ENCODE measurements at places on chromosomes 6 and 20.

GRCh38 chr6:30135757-30136156, at the start of gene TRIM40:
Gene TRIM40 (plus strand): TSS chr6:30136140. CDS start chr6:30137037, 897 bp downstream.
- DNase-seq = no peak

DNA sequence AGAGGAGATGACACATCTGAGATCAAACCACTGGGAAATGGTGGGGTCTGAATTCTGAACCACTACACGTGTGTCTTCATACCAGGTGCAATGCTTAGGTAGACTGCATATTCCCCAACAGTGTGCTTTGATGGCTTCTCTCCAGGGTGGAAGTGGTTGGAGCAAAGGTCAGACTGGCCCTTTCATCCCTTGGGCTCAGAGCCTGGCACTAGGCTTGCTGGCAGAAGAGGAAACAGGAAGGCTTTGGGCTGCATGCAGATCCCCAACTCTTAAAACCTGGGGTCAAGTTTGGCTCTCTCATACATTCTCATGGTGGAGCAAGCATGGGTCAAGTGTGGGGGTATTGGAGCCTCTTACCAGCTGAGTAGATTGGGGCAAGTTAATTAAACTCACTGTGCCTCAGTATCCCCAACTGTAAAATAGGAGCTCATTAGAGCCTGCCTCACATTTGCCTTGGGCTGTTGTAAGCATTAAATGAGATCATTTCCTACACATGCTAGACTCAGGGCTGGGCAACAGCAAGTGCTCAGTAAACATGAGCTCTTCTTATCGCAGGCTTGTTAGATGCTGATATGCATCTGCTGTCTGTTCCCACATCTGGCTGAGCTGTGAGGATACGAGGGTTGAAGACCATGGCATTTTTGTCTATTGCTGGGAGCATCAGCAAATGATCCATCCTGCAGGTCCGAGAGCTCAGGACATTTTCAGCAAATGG, 51.6 kb upstream of the FAM83D start:
- DNase-seq = no peak

GRCh38 chr6:144543006-144543871, 258.1 kb downstream of the UTRN start:
- no peak for DNase-seq

DNA sequence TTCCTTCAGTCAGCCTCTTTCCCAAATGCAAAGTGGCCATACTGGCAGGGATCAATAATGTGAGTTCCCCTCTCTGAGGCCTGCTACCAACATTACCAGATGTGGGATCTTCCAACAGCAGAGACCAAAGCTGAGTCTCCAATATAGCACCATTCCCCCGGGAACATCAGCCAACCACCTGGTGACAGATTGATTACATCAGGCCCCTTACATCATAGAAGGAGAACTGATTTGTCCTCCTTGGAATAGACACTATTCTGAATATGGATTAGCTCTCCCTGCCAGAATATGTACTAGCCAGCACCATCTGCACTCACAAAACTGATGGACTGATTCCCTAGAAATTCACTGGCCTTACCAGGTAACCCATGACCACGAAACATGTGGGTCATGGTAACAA, 61.9 kb upstream of the CARMIL1 start:
- no peak for DNase-seq

- no peak for DNase-seq
Observed at GRCh38 chr6:146336191-146336590, 207.4 kb upstream of the RAB32 start.

GRCh38 chr6:148965287-148965686, 218.5 kb downstream of the UST start:
- no peak for DNase-seq

- no peak for DNase-seq
Observed at GRCh38 chr6:6685249-6686040, 96.9 kb downstream of the LY86 start.

GRCh38 chr20:49397525-49397924, 84.9 kb downstream of the KCNB1 start:
- DNase-seq = no peak

GRCh38 chr6:659716-660581, 3.0 kb upstream of the HUS1B start:
- DNase-seq = peak; percentile 56

GRCh38 chr20:36572701-36573102, 695 bp upstream of the TGIF2 start:
- no peak for DNase-seq

GRCh38 chr20:36275011-36275410, 31.1 kb upstream of the DLGAP4 start:
- no peak for DNase-seq

- DNase-seq = no peak
Observed at GRCh38 chr6:12344296-12344695, 54.1 kb downstream of the EDN1 start.
